ENCODE measurements at places on chromosomes 5 and 9.

DNA sequence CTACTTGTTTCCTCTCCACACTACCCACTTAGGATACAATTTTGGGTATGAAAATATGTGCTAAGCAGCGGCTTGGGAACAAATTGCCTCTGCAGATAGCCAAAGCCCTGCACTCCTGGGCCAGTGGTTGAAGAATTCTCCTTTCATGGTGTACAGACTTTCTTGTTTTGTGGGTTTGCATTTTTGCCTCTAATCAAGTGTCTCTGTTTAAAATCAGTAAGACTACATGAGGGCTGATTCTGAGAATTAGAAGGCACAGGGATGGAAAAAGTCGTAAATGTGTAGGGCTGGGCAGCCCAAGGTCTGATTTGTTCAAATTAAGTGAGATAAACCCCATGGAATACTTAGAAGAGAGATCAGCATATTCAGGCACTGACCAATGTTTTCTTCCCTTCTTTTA lies 103.7 kb upstream of the CD180 start:
- no peaks in the 10 kb centered on the region for H3K4me1 ChIP-seq
- no peaks in the 10 kb centered on the region for H3K36me3 ChIP-seq
- H3K27ac ChIP-seq: no peak overlapping the region
- no peak for DNase-seq
- H3K4me3 ChIP-seq: no peak overlapping the region

GRCh38 chr9:91807643-91808246 lies 142.3 kb downstream of the ROR2 start:
- no peak overlapping the region for H3K27ac ChIP-seq
- no peak for DNase-seq
- H3K4me1 ChIP-seq: peaks cover 2% of the 10 kb centered on the region

- no peak for DNase-seq
- H3K27ac ChIP-seq: no peak overlapping the region
- no peak overlapping the region for H3K4me3 ChIP-seq
- H3K27me3 ChIP-seq: peaks cover 39% of the 10 kb centered on the region
- H3K4me1 ChIP-seq: peaks cover 9% of the 10 kb centered on the region
- no peaks in the 10 kb centered on the region for H3K36me3 ChIP-seq
These were observed 2.6 kb upstream of the DAB2IP start for GRCh38 chr9:121648799-121649198.

GRCh38 chr9:99189887-99190596 lies 31.7 kb downstream of the ALG2 start:
- H3K36me3 ChIP-seq: no peaks in the 10 kb centered on the region
- no peaks in the 10 kb centered on the region for H3K4me1 ChIP-seq
- no peaks in the 10 kb centered on the region for H3K27me3 ChIP-seq
- H3K4me3 ChIP-seq: no peak overlapping the region
- H3K27ac ChIP-seq: no peak overlapping the region

DNA sequence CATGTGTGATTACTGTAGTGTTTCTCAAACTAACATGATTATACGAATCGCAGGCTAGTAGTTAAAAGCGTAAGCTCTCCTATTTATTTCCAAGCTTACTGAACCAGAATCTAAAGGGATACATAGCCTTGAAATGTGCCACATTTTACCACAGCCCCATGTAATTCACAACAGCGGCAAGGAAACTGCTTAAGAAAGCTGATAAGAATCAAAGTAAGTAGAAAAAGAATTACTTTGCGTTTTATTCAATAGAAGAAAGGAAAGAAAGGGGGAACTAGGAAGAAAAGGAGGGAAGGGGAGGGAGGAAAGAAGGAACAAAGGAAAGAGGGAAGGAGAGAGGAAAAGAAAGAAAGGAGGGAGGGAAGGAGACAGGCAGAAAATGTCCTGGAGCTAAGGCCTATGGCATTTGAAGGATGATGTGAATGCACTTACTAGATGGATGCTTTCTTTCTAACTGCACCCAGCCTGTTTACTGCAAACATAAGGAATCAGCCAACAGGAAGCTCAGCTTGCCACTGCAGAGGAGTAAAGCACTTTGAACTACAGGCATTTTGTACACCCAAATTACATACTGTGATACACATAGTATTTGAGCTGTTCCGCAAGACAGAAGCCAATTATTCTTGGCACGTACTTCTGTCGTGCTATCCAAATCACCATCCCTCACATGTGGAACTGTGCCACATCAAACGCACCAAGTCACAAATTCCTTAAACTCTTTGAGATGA lies 521.7 kb downstream of the RAB3C start:
- no peaks in the 10 kb centered on the region for H3K27me3 ChIP-seq
- H3K27ac ChIP-seq: no peak overlapping the region
- peaks cover 15% of the 10 kb centered on the region for H3K4me1 ChIP-seq
- no peak overlapping the region for H3K4me3 ChIP-seq

Measured in activated CD4-positive, alpha-beta memory T cell treated with anti-CD3 and anti-CD28 coated beads for 36 hours (primary cell).